Femur (tissue), 1 donor: ENCODE measurements at places on chromosomes 1 and 21.
A peak's percentile ranks its signal among the peaks of the same experiment; 100 is the strongest.

DNA sequence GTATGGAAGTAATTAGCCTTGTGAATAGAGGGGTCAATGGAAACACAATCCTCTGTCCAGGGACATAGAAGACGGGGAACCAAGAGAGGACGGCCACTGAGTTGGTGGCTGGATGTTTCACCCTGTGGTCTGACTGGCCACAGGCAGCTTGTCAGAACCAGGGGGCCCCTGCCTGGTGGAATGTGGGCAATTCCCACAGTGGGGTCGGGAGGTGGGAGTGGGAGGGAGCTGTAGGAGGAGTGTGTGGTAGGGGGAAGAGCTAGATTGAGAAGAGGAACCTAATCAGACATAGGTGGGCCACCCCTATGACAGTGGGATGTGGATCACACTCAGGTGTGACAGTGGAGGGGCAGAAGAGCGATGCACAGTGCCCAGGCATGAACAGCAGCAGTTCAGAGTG lies 31.3 kb downstream of the TRIM62 start:
- DNase-seq: no peak

DNA sequence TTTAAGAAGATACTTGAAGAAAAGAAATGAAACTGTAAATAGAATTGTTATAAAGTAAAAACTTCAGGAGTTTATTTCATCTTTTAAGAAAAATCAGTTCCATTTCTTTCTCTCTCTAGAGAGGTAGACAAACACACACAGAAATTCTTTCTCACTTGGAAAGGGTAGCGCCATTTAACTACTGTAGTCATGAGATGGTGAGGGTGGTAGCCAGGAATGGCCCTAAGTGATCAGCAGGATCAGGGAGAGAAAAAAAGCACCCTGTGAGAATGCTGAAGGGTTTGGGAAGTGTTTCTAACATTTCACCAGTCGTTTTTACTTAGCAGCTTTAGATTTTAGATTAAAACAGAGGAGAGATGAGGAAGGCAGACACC lies 205.7 kb upstream of the RUNX1 start:
- DNase-seq: no peak

DNA sequence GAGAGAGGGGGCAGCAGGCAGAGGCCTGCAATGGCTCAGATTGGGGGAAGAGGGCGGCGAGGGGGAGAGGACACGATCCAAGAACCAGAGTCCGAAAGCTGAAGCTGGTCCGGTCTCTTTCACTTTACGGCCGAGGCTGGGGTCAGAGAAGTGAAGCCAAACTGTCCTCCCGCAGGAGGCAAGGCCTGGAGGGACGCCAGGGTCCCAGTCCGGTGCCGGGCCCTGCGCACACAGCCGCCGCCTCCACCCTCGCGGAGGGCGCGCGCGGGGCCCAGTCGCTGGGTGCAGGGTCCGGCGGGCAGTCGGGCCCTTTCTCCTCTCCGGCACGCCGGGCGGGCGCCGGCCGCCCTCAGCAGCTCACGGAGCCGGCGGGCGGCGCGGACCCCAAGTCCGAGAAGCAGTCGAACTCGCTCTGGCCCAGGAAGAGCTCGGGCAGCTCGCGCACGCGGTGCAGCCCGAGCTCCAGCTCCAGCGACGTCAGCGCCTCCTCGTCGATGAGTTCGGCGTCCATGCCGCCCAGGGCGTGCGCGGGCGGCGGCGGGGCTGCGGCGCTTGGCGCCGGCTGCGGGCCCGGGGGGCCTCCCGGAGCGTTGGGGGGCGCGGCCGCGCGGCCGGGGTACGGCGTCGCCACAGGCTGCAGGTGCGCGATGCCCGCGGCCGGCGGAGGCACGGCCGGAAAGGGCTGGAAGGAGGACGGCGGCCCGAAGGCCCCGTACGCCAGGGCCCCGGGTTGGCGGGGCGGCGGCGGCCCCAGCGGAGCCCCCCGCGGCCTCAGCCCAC lies 749 bp downstream of the CITED4 start:
- DNase-seq: peak; percentile 67

GRCh38 chr1:23960291-23961020 lies 828 bp downstream of the PNRC2 start:
- DNase-seq: no peak

DNA sequence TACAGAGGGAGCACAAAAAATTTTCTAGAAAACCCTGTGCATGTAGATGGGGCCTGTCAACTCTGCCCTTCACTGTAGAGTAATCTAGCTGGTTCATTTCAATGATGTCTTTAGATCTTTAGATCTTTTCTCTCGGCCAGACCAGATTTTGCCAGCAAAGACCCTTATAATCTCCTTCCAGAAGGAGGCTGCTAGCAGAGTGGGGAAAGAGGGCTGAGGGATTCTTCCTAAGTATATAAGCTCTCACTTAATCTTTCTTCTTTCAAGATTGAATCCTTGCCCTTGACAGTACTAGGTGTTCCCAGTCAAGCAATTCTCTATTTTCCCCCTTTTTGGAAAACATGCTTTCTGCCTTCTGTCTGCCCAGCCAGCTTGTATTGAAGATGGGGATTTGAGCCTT lies 34.3 kb downstream of the BCAS2 start:
- no peak for DNase-seq

GRCh38 chr1:9871707-9872425 lies 38.2 kb downstream of the CTNNBIP1 start:
- no peak for DNase-seq

DNA sequence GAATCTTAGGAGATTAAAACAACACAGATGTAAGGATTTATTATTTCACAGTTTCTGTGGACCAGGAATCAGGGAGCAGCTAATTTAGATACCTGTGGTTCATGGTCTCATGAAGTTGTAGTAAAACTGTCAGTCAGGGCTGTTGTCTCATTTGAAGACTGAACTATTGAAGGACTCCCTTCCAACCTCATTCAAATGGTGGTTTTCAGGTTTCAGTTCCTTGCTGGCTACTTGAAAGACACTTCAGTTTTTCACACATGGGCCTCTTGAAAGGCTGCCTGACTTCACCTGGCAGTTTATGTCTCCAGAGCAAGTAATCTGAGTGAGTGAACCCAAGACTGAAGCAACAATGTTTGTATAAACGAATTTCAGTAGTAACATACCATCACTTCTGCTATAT lies 915.9 kb downstream of the PLA2G4A start:
- no peak for DNase-seq

DNA sequence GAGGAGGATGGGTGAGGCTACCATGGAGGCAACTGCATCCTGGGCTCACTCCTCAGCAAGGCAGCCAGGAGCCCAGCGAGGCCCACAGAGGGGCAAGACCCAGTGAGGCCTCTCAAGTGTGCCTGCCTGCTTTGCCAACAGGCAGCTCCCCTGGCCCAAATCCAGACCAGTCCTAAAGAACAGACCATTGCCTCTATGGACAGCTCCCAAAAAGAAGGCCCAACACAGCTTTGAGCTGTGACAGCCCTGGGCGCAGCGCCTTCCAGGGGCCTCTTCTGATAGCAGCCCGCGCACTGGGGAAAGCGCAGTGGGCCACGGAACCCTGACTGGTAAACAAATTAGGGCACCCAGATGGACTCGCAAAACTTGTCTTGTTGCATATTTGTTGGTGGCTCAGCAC lies 25.5 kb downstream of the C1orf198 start:
- DNase-seq: no peak

DNA sequence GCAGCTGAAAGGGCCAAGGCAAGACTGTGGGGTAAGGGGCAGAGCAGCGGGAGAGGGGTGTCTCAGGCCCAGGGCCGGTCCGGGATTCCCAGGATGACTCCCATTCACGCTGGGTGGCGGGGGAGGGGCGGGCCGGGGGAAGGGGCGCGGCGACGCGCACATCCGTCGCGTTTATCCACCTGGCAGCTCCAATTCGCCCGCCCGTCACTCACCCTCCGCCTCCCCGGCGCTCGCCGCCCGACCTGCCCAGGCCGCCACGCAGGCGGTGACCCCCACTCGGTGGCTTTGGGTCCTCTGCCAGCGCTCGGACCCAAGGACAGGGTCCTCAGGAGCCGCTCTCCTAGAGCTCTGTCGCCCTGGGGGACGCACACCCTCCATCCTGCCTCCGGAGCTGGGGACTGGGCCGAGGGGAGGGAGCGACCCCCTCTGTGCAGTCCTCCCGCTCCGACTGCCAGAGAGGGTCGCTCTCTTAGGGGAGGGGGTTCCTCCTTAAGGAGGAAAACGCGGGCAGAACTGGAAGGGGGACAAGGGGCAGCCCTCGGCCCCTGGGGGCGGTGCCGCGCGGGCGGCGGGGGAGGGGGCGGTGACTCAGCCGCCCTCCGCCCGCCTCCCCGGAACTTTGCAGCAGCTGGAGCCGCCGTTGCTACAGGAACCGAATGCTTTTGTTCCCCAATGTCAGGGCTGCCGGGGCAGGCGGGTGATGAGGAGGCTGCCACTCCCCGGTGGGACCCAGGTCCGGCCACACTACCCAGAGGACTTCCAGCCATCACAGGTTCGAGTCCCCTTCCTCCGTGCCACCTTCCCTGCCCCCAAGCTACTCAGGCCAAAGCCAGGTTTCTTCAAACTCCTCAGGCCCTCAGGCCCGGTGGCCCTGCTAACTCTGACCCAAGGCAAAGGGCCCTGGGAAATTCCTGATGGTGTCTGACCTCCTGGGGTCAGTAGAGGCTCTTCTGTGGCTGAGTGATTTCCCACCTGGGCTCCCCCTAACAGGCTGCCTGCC lies 3.4 kb downstream of the ADGRB2 start:
- peak; percentile 83 for DNase-seq

DNA sequence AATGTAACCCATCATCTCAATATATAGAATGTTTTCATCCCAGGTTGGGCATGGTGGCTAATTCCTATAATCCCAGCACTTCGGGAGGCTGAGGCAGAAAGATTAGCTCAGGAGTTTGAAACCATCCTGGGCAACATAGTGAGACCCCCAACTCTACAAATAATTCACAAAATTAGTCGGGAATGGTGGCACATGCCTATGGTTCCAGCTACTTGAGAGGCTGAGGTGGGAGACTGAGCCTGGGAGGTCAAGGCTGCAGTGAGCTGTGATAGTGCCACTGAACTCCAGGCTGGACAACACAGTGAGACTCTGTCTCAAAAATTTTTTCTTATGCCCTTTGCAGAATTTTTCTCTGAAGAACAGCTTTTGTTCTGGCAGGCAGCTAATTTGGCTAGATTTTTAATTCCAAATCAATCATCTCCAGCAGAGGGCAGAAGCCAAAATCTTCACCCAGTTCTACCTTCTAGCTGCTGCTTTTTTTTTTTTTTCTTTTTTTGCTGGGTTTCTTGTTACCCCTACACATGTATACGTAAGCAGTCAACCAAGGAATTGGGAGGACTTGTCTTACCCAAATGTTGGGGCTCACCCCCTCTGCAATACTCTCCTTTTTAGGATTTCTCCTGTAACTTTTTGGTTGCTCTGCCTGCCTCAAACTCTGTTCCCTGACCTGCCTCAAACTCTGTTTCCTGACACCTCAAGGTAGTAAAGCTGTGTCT lies 2.7 kb upstream of the RAD54L start:
- no peak for DNase-seq

DNA sequence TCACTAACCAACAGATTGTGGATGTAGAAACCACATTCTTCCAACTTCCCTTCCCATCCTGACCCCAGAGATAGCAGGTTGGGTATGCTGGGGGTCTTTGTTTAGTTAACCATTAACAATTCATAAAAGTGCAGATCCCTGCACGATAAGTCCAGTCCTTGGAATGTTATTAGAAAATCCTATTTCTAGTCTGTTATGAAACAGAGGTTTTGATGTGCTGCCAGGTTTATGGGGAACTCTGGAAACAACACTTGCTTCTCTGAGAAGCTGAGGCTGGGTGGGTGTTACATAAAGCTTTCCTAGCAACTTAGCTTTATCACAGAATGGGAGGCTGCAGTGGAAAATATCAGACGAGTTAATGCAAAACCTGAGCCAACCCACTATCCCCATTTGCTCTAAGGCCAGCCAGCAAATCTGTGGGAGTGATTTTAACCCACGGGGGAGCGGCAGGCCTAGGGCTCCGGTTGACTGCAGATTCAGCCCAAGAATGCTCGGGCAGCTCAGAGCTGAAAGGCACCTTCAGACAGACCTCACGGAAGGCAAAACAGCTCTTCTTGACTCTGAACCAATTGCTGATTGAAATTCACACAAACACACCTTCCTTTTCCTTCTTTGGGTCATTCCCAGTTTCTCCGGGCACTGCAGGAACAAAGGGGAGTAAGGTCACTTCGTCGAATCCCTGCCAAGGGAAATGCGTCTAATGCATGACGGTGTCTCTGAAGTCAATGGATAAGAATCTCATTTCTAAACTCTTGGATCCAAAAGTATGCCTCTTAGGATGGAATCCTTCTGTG lies 111.7 kb upstream of the IRF2BP2 start:
- DNase-seq: peak; percentile 86

DNA sequence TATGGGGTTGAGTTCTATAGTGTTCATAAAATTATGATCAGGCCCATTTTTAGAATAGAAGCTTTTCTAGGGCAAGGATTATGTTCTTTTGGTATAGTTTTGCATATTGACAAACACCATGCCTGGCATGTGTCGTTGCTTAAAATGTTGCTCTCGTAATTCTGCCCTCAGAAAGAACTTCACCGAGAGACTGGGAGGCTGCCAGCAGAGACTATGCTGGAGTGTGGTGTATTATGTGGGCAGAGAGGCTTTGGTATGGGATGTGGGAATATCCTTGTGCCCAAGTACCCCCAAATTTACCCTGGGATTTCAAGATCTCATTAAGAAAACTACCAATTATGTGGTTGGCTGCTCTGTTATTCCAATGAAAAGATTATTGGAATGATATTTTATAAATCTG lies 27.9 kb downstream of the PGM1 start:
- DNase-seq: no peak

DNA sequence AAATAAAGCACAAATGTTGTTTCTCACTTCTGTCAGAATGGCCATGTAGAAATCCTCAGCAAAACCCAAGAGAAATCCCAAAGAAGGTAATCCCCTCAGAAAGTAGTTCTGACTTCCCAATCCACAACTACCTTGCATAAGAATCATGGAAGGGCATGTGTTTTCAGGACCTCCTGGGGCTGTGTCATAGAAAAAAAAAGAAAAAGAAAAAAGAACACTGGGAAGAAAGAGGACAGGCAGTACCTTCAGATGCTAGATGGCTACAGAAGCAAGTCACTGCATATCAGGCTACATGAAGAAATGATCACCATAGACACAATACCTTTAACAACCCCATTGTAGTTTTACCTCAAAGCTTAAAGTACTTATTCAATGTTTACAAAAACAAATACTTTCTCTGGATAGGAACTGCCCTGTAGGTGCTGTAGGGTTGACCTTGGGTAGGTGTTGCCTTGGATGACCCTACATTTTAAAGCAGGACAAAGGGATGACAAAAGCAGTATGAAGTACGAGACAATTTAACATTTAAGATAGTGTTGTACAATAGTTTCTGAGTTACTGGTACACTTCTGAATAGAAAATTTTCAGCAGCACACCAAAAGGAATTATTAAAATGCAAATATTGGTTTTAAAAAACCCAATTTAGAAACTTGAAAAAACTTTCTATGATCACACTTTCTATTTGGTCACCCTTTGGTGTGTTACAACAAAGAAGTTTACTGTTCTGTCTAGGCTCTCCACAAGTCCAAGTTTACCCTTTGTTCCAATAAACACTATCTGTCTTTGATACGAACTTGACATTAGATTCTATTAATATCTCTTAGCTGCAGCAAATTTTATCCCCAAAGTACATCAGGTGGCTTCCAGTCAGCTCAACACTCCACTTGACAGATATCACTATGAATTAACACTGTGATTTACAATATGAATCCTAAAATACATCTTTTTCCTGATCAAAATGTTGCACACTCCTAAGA lies 5.0 kb downstream of the TRIT1 start:
- DNase-seq: no peak
